Activated naive CD4-positive, alpha-beta T cell (primary cell): ENCODE measurements at places on chromosomes 6 and 20.

GRCh38 chr6:70385901-70386300 is 27.4 kb upstream of the FAM135A start:
- DNase-seq: no peak

- no peak for DNase-seq
These were observed 8.3 kb downstream of the MDGA1 start for GRCh38 chr6:37689381-37689780.

- DNase-seq: no peak
These were observed 128.7 kb downstream of the TMEM242 start for GRCh38 chr6:157194643-157195042.

DNA sequence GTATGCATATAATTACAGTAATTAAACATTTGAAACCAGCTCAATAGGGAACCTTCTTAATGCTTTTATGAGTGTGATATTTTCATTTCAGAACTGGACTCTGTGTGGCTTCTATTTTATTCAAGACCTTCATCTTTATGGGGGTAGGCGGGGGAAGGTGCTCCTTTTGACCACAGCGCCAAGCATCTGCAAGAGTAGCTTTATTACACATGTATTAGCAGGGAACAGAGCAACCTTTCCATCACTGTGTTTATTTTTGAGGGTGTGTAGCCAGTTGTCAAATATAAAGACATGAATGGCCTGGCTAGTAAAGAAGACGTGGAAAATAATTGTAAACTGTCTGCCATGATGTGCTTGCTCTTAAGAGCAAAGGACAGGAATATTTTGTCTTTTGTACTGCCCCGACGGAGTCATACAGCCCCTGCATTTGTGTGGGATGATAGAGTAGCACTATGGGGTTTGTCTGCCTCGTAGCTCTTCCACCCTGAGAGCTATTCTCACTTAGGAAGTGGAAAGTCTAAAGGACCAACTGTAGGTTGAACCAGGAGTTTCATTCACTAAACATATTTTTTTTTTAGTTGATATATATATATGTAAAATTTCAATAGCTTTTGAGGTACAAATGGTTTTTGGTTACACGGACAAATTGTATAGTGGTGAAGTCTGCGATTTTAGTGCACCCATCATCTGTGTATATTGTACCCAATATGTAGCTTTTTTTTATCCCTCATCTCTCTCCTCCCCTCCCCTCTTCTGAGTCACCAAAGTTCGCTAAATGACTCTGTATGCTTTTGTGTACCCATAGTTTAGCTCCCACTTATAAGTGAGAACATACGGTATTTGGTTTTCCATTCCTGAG is 91.2 kb downstream of the CARMIL1 start:
- no peak for DNase-seq

GRCh38 chr6:56484669-56485068 is 158.0 kb downstream of the DST start:
- no peak for DNase-seq

DNA sequence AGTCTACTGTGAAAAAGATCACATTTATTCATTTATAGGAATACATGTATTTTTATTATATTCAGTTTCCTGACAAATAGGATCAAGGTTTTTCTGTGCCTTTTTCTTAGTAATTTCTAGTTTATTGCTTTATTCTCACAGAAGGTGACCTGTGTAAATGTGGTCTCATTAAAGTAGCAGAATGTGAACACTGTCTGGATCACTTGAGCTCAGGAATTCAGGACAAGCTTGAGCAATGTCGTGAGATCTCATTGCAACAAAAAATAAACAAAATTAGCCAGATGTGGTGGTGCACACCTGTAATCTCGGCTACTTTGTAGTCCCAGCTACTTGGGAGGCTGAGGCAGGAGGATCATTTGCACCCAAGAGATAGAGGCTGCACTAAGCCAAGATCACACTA is 516.7 kb downstream of the CDKAL1 start:
- no peak for DNase-seq
